ENCODE measurements at places on chromosomes 2 and 18. TPM values are rescaled to one million over a fixed set of nuclear protein-coding genes. Genes with fewer than 3 reads are reported as not detected.

Gene TGOLN2
- polyA plus RNA-seq, result 52.4 TPM

DNA sequence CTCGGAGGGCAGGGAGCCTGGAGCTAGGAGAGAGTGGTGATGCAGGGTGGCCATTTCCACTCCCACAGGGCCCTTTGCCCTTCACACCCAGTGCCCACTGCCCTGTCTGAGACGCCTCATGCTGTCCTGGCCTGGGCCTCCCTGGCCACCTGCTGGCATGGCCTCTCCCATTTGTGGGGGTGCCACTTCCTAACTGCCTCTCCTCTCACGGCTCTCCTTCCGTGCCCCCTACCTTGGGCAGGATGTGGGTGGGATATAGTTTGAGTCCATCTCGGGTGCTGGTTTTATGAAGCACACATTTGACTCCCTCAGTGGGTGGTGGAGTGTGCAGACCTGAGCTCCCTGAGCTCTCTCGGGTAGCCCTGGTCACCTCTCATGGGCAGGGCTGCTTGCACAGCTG lies 46.0 kb downstream of the DGKD start:
- no peak overlapping the region for H3K27ac ChIP-seq
- H3K4me3 ChIP-seq, result no peak overlapping the region
- no peak for DNase-seq
- H3K4me1 ChIP-seq, result no peaks in the 10 kb centered on the region

Gene CTLA4
- not detected for polyA plus RNA-seq

GRCh38 chr2:236175548-236176150 lies 7.5 kb upstream of the GBX2 start:
- no peak overlapping the region for H3K4me3 ChIP-seq
- peaks cover 96% of the 10 kb centered on the region for H3K27me3 ChIP-seq
- no peak for DNase-seq
- H3K36me3 ChIP-seq, result no peaks in the 10 kb centered on the region
- H3K4me1 ChIP-seq, result peaks cover 24% of the 10 kb centered on the region

- no peak for DNase-seq
- no peaks in the 10 kb centered on the region for H3K27me3 ChIP-seq
- no peaks in the 10 kb centered on the region for H3K36me3 ChIP-seq
Measured at GRCh38 chr18:79888016-79888415, 63.4 kb downstream of the SLC66A2 start.

DNA sequence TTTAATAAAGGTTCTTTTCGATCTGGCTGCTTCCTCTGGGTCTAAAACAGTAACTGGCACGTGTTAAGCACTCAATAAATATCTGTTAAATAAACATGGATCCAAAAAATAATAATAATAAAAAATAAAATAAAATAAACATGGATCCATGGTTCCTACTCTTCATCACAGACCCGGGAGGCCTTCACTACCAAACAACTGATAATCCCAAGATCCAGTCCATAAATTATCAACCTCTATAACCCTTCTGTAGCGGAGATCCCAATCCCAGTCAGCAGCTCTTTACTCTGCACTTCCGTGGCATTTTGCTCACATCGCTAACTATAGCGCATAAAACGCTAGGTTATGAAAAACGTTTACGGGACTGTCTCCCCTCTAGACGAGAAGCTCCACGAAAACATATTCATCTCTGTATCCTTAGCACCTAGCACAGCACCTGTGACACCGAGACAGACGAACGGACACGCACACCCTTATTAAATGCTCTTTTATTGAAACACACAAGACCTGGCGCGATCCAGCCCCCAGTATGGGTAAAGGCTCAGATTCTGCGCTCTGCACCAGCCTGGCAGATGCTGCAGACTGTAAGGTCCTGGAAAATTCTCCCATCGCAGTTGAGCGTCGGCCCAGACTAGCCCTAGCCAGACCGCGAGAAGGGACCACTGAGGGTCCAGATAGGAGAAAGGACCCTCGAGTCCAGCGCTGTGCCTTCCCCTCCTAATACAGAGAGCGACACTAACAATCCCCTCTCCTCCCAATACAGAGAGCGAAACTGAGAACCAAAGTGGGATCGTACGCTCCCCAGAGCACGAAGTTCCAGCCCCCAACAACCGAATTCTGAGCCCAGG lies 770 bp downstream of the NBAS start:
- peak; percentile 61 for DNase-seq
- peak overlapping the region; percentile 88 for H3K27ac ChIP-seq
- peak overlapping the region; percentile 75 for H3K4me3 ChIP-seq
- no peaks in the 10 kb centered on the region for H3K36me3 ChIP-seq

- no peaks in the 10 kb centered on the region for H3K4me1 ChIP-seq
- H3K27ac ChIP-seq, result no peak overlapping the region
- no peaks in the 10 kb centered on the region for H3K36me3 ChIP-seq
Measured at GRCh38 chr18:51211552-51211951, 14.1 kb upstream of the MEX3C start.

- no peaks in the 10 kb centered on the region for H3K4me1 ChIP-seq
- H3K4me3 ChIP-seq, result no peak overlapping the region
- H3K36me3 ChIP-seq, result no peaks in the 10 kb centered on the region
- no peak for DNase-seq
Measured at GRCh38 chr2:185522472-185522871, 216.1 kb upstream of the FSIP2 start.

Gene C2orf74
- 10.2 TPM for polyA plus RNA-seq

- no peak overlapping the region for H3K4me3 ChIP-seq
- H3K36me3 ChIP-seq, result no peaks in the 10 kb centered on the region
- no peak overlapping the region for H3K27ac ChIP-seq
- peaks cover 8% of the 10 kb centered on the region for H3K4me1 ChIP-seq
- H3K27me3 ChIP-seq, result no peaks in the 10 kb centered on the region
- no peak for DNase-seq
Measured at GRCh38 chr2:167963899-167964649, 283.3 kb downstream of the STK39 start.

Gene TUBB8B
- 0.47 TPM for polyA plus RNA-seq

GRCh38 chr2:75071766-75072165 lies 113.3 kb downstream of the POLE4 start:
- H3K4me1 ChIP-seq, result no peaks in the 10 kb centered on the region
- DNase-seq, result no peak
- H3K27ac ChIP-seq, result no peak overlapping the region
- H3K4me3 ChIP-seq, result no peak overlapping the region
- no peaks in the 10 kb centered on the region for H3K27me3 ChIP-seq
- H3K36me3 ChIP-seq, result no peaks in the 10 kb centered on the region

- no peak overlapping the region for H3K4me3 ChIP-seq
- no peak overlapping the region for H3K27ac ChIP-seq
- H3K4me1 ChIP-seq, result peaks cover 11% of the 10 kb centered on the region
- no peaks in the 10 kb centered on the region for H3K27me3 ChIP-seq
- no peak for DNase-seq
Measured at GRCh38 chr2:8547284-8548064, 134.4 kb upstream of the ID2 start.

DNA sequence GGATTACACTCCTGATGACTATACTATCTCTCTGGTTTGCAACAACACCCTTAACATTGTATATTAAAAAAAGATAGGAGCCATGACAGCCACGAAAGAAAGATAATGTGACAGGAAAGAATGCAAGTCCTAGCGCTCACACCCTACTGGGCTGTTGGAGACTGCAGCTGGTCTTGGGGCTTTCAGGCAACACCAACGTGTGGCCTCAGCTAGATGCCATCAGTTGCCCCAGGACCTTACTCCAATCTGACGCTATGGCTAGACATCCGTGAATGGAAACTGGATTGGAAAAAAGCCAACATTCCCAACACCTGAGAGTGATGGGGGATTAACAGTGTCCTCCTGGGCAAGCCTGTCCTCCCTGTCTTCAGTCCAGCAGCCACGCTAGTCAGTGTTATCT lies 357.4 kb upstream of the GULP1 start:
- H3K36me3 ChIP-seq, result no peaks in the 10 kb centered on the region
- no peak overlapping the region for H3K4me3 ChIP-seq
- H3K4me1 ChIP-seq, result no peaks in the 10 kb centered on the region
- no peak for DNase-seq
- H3K27me3 ChIP-seq, result no peaks in the 10 kb centered on the region
- no peak overlapping the region for H3K27ac ChIP-seq

DNA sequence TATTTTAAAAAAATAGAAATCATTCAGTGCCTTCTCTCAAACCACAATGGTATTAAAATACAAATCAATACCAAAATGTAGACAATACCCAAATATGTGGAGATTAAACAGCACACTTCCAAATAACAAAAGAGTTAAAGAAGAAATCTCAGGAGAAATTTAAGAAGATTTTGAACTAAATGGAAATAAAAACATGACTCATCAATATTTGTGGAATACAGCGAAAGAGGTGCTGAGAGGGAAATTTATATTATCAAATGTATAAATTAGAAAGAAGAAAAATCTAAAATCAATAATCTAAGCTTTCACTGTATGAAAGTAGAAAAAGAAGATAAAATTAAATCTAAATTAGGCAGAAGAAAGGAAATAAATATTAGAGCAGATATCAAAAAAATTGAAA lies 233.1 kb downstream of the RPIA start:
- H3K4me1 ChIP-seq, result no peaks in the 10 kb centered on the region
- no peaks in the 10 kb centered on the region for H3K27me3 ChIP-seq
- H3K27ac ChIP-seq, result no peak overlapping the region
- H3K4me3 ChIP-seq, result no peak overlapping the region
- DNase-seq, result no peak

GRCh38 chr2:45806563-45807358 lies 155.3 kb downstream of the PRKCE start:
- no peak for DNase-seq
- H3K36me3 ChIP-seq, result no peaks in the 10 kb centered on the region
- H3K4me3 ChIP-seq, result no peak overlapping the region
- no peak overlapping the region for H3K27ac ChIP-seq

Gene EML6
- 6.1 TPM for polyA plus RNA-seq

DNA sequence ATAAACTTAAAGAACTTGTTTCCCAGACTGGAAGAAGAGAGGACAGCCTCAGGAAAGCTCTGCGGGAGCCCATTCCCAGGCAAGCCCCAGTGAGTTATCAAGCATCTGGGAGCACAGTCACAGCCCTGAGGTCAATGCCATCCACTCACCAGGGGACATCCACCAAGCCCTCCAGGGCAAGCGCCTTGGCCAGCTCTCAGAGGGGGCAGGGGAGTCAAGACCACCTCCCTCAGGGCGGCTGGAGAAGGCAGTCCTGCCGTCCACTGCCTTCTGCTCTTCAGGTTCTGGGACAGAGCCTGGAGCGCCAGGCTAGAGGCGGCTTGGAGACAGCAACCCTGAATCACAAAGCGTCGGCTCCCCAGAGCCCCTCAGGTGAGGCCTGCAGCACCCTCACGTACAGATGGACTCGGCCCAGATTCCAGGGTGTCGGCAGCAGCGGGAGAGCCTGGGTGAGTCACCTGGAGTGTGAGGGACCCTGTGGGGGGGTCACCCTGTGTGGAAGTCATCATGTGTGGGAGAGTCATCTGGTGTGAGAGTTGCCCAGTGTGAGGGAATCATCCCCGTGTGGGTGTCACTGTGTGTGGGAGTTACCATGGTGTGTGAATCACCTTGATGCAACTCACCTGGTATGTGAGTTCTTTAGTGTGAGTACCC lies 100.9 kb upstream of the TEX51 start:
- no peaks in the 10 kb centered on the region for H3K36me3 ChIP-seq
- H3K27ac ChIP-seq, result no peak overlapping the region
- H3K4me3 ChIP-seq, result no peak overlapping the region
- H3K4me1 ChIP-seq, result peaks cover 2% of the 10 kb centered on the region

DNA sequence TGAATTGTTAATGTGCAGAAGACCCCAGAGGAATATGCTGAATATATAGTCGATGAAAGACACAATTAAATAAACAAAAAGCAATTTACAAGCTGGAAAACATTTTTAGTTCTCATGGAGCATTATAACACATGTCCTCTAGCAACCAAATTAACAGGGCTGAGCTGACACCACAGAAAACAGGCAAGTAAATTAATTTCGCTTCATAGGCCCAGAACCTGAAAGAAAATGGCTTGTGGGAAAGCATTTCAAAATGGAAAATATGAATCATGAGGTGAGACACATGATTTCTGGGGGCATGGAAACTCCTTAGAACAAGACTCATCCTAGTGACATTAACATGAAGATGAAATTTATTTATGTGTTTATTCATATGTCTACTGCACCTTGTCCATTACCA lies 25.0 kb upstream of the RNF152 start:
- H3K27me3 ChIP-seq, result no peaks in the 10 kb centered on the region
- no peak for DNase-seq
- H3K36me3 ChIP-seq, result no peaks in the 10 kb centered on the region
- H3K4me1 ChIP-seq, result no peaks in the 10 kb centered on the region

DNA sequence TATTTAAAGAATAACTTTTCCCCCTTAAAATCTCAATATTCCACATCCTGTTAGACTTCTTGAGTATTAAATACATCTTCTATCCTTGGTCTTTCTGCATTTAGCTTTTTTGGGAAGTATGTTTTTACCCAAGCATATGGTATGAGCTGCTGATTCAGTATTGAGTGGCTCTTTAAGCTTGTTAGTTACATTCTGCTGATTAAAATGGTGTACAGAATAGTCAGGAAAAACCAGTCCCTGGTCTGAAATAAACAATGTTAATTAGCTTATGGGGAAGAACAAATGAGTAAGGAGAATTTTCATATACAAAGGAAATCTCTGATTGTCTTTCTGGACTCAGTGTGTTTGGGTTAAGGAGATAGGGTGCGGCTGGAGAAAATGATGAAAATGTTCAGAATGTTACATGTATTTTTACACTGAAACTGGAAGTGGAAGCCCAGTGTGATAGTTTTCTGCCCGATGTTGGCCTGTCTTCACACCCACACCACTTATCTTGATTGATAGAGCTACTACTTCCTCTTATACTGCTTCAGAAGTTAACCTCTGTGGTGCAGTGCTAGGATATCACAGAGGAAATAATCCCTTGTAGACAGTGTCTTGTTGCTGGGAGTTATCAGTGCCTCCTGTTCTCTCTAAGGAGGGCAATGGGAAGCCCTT lies 84.0 kb downstream of the MSH2 start:
- H3K4me1 ChIP-seq, result peaks cover 5% of the 10 kb centered on the region
- no peak overlapping the region for H3K4me3 ChIP-seq
- no peaks in the 10 kb centered on the region for H3K36me3 ChIP-seq
- H3K27ac ChIP-seq, result no peak overlapping the region
- no peak for DNase-seq

Gene GALNT3
- 15.8 TPM for polyA plus RNA-seq

Gene ONECUT2
- polyA plus RNA-seq, result 0.24 TPM

DNA sequence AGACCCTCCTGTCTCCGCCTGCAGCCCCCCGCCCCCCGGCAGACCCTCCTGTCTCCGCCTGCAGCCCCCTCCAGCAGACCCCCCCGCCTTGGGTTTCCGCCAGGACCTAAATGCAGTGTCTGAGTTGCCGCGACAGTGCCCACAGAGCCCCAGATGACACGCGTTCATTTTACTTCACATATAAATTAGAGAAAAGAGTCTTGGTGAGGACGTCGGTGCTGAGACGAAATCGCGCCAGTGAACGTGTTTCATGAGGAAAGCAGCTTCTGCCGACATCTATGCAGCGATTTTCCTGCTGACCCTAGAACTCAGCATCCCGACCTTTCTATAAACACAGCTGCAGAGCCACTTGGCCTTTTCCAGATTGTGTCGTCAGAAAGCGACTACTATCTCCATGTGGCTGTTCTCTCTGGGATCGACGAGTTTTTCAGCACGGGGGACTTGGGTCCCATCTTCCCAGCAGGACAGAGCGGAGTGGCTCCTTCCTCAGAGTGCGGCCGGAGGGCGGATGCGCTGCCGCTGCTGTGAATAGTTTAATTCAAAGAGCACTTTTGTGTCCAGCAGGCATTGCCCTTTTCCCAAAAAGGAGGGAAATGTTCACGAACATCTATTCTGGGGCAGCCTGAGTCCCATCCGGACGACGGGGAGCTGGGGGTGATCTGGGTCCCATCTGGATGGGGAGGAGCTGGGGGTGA lies 136.7 kb downstream of the NFATC1 start:
- H3K36me3 ChIP-seq, result no peaks in the 10 kb centered on the region
- no peaks in the 10 kb centered on the region for H3K4me1 ChIP-seq
- H3K27ac ChIP-seq, result no peak overlapping the region
- no peak for DNase-seq
- H3K4me3 ChIP-seq, result no peak overlapping the region

All from hepatocyte (in vitro differentiated cells).